CD4-positive, alpha-beta T cell treated with Interleukin-4 for 1 hour (primary cell): ENCODE measurements at places on chromosomes 6 and 20.
A peak's percentile ranks its signal among the peaks of the same experiment; 100 is the strongest.

DNA sequence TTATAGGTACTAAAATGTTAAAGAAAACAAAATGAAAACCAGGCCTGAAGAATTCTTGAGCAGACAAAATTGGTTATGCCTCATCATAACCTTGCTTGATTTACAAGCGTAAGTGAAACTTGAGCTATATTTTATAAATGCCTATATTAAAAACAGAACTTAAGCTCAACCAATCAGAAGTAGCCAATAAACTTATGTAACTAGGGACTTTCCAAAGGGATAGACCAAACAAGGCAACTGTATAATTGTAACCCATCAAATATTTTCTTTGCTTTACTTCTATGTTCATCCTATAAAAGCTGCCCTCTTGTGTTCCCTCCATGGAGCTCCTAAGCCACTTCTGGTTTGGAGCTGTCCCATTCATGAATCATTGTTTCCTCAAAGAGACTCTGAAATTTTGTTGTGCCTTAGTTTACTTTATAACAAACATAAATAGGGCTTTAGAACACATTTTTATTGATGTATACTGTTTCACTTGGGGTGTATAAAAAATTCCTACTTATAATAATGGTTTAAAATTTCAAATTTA lies 101.6 kb upstream of the CARMIL1 start:
- no peak for DNase-seq

GRCh38 chr6:28281288-28282064 lies at the start of gene PGBD1:
Gene PGBD1, plus strand, starts transcription at chr6:28281572. Its CDS starts 2,242 bp downstream, at chr6:28283814.
- peak; percentile 33 for DNase-seq

- DNase-seq = no peak
Measured at GRCh38 chr20:48983423-48984400, 62.2 kb downstream of the ARFGEF2 start.

DNA sequence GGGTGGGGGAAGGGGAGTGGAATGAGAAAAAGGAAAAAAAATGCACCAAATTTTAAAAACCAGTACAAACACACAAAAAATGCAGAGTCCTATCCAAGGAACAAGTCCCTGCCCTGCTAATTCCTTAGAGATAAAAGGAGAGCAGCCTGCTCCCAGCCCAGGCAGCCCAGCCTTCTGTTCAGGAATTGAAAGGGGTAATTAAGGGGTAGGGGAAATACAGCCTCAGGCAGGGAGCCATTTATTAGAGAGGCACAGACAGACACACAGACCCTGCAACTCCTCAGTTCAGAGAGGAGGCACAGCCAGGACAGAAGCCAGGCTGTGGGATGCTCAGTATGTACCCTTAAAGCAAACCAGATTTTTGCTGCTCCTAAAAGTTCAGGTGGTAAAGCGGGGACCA lies 137.2 kb downstream of the EYA2 start:
- no peak for DNase-seq

DNA sequence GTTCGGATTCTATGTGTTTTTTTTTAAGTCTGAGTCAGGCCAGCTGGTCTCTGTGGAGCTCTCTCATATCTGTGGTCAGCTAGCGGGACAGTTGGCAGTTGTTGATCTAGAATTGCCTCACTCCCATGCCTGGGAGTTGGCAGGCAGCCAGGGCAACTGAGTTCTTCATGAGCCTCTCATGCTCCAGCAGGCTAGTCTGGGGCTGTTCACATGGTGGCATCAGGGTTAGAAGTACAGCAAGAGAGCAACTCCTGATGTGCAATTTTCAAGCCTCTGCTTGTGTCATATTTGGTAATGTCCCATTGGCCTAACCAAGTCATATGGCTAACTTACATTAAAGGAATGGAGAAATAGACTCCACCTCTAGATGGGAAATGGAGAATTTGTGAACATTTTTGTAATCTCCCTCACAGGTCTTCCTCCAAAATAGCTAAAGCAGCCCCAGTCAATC lies 6.7 kb upstream of the IFT52 start:
- no peak for DNase-seq

DNA sequence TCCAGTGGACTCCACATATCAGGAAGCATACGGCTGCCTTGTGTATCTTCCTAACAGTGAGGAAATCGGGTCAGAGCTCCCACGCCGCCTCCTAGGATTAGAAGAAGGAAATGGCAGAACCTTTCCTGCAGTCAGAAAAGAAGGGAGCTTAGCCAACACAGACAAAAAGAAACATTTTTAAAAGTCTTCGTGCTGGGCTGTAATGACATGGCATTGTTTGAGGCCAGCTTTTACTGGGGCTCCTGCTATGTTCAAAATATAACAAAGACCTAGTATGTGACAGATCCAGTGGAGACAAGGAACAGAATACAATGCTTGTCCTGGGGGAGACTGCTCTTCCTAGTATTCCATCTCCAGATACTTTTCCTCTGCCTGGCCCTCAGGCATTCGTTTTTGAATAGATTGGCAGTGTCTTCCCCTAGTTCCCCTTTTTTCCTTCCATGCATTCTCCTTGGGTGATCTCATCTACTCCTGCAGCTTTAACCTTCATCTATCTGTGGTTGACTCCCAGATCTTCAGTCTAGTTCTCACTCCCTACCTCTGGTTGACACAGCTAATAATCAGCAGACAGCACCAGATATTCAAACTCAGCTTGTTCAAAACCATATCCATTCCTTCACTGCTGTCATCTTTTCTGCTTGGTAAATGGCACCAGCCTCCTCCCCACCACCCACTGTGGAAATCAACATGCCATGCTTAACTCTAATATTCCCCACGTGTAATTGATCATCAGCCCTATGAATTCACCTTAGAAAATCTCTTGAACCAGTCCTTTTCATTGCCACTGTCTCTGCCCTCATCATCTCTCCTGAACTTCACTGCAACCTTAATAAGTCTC lies 94.5 kb upstream of the VSTM2L start:
- no peak for DNase-seq
